ENCODE measurements at places on chromosomes 3 and 15.

- no peak for DNase-seq
These were observed 82.9 kb upstream of the GSK3B start for GRCh38 chr3:120177151-120177550.

GRCh38 chr15:29885183-29885582 is 62.9 kb upstream of the TJP1 start:
- no peak for DNase-seq

DNA sequence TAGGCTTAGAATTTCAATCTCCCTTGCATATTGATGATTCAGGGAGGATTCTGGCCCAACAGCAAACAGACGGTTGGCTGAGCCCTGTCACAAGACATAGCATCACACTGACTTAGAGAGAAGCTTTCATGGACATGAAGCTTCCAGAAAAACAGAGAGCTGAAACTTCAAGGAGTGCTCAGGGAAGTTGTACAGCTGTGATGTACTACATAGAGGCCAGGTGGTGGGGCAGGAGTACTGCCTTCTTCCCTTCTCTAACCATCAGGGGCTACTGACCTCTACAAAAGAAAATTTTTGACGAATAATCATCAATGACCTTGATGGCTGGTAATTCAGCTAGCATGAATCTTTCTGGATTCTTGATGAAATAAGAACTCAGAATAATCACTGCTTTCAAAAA is 378.5 kb downstream of the ERC2 start:
- no peak for DNase-seq

- no peak for DNase-seq
These were observed 1.1 kb upstream of the KPNA1 start for GRCh38 chr3:122515870-122516269.

DNA sequence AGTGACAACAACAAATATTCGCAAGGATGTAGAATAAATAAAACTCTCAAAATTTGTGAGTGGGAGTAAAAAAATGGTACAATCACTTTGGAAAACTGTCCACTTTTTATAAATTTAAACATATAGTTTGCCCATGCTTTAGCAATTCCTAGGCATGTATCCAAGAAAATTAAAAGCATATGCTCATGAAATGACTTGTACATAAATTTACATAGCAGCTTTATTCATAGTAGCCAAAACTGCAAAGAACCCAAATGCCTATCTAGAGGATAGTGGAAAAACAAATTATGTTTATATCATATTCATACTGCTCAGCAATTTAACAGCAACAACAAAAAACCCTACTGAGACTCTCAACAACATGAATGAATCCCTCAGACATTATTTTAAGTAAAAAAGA is 363.6 kb upstream of the CCDC54 start:
- no peak for DNase-seq

- DNase-seq, result no peak
These were observed 63.3 kb downstream of the ABTB1 start for GRCh38 chr3:127735767-127736693.

- DNase-seq, result no peak
These were observed 472 bp downstream of the BSN start for GRCh38 chr3:49554633-49555265.

DNA sequence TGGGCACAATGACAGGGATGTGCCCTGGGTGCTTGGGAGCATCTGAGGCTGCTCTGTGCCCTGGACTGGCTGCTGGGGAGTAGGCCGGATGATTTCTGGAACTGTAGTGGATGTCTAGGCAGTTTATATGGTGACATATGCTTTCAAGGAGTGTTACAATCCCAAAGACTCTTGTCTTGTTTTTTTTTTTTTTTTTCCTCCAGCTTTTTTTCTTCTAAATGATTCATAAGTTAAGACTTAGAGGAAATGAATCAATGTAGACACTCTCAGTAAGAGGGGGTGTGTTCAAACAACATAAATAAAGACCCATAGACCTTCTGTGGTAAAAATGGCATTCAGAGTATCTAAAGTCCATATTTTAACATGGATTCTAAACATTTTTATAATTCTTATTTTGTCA is 706.1 kb upstream of the GOLIM4 start:
- DNase-seq, result no peak

DNA sequence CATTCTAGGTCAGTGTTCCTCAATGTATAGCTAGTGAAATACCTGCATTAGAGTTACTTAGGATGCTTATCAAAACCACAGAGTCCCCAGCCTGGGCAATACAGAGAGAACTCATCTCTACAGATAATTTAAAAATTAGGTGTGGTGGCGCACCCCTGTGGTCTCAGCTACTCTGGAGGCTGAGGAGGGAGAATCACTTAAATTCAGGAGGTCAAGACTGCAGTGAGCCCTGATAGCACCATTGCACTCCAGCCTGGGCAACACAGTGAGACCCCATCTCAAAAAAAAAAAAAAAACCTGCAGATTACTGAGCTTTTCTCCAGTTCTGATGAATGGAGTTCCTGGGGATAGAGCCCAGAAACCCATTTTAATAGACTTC is 10.1 kb upstream of the MINDY2 start:
- DNase-seq, result no peak

GRCh38 chr3:62525281-62525680 is 151.9 kb upstream of the FEZF2 start:
- DNase-seq, result no peak

GRCh38 chr3:14879211-14879874 is 60.6 kb downstream of the FGD5 start:
- no peak for DNase-seq

DNA sequence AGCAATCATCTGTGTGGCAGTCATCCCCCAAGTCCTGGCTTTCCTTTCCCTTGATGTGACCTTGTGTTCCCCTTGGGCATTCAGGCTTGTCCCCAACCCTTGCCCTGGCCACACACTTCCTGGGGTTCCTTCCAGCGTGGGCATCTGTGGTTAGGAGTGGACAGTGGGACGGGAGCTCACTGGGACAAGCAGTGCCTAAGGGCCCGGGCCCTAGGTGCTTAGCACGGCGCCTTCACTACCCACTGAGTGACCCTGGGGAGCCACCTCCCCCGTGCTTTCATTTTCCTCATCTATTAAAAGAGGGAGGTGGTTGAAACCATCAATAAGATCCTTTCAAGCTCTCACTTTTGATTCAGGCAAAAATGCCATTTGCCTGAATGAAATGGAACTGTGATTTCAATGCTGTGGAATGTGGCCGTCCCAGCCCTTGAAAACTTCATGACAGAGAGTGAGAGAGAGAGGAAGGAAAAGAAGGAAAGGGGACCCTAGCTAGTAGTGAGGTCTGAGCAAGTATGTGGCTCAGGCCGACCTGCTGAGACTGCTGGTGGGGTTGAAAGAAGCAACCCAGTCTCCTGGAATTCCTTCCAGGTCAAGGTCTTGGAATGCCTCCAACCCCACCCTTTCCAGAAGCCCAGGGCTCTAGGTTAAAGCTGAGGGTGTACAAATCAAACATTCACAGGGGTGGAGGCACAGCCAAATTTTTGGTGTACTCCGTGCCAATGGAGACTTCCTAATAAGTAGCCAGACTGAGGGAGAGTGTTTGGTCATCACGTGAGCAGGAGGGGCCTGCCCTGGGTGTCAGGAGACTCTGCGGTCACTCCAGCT is 302.9 kb downstream of the TLE3 start:
- no peak for DNase-seq

DNA sequence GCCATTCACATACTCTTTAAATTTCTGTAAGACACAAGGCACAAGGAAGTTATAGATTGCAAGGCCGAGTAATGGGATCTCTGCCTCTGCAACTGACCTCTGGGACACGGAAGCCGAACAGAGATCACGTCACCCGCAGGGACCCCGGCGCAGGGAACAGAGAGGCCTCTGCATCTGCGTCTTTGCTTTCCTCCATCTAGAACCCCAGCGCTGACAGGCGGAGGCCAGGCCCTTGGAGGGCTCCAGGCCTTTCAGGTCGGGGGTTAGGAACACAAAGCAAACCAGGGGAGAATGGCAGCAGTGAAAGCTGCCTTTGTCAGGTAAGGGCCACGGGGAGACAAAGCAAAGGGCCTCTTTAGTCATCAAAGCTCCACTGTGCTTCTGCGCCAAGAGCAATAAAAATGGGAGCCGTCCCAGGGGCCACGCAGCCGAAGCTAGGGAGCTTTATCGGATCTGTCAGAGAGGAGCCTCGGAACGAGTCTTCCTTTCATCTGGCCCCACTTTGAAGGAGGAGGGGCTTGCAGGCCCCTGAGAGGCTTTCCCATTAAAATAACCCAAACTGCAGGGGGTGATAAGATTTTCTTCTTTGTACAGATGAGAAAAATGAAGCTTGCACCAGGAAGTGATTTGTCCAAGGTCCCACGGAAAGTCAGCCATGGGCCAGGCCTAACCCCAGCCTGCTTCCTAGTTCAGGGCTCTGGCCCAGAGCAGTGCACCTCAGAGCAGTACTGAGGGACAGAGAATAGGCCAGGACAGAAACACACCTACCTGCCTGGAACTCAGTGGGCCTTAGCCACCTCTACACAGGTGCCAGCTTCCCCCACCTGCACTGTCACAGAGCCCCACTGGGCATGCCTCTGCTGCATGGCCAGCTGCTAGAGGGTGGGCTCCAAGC is 84.4 kb upstream of the RAD18 start:
- no peak for DNase-seq

GRCh38 chr15:60804551-60804950 is 325.6 kb upstream of the ICE2 start:
- no peak for DNase-seq

GRCh38 chr15:29472901-29473445 is 203.4 kb upstream of the NSMCE3 start:
- DNase-seq, result no peak

DNA sequence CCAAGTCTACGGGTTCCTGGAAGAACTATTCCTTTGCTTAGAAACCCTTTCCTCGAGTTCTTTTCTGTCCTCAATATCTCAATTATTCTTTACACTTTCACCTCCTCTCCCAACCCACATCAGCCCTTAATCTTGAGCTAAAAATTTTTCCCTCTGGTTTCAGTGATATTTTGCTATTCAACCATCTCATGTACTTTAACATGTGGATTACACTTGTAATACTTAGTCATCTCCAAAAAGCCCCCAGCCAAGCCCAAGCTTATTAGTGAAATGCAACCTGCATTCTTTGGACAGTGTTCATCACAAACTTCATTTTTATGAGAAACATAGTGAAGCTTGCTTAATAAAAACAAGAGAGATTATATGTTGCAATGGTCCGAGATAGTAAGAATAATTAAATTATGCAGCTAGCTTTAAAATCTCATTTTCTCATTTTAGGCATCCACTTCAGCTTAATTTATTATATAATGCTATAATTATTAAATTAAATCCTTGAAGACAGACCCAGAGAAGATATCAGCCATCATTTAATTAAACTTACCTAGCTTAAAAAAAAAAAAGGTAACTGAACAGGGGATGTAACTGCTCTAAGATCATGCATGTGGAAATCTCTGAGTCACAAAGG is 534.5 kb upstream of the TBL1XR1 start:
- DNase-seq, result no peak

GRCh38 chr3:59237121-59237520 is 187.3 kb upstream of the CFAP20DC start:
- no peak for DNase-seq

- no peak for DNase-seq
These were observed 4.6 kb downstream of the ERICH6 start for GRCh38 chr3:150699068-150699639.

GRCh38 chr15:65836665-65837064 is 32.6 kb upstream of the RAB11A start:
- no peak for DNase-seq

DNA sequence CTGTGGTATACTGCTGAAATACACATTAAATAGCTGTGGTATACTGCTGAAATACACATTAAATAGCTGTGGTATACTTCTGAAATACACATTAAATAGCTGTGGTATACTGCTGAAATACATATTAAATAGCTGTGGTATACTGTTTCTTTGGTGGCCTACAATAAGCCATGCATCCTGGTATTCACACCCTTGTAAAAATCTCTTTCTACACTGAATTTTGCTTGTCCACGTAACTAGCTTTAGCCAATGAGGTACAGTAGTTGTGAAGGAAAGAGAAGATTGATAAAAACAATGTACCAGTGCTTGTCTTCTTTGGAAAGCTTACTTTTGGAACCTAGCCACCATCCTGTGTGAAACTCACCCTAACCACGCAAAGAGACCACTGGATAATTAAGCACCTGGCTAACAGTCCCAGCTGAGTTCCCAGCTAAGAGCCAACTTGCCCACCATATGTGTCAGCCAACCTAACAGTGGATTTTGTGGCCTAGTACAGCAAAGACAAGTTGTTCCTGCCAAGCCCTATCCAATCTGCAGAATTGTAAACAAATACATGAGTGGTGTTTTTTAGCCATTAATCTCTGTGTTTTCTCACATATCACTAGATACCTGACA is 103.4 kb upstream of the MELTF start:
- no peak for DNase-seq

GRCh38 chr3:152359385-152360248 is 90.9 kb downstream of the MBNL1 start:
- DNase-seq, result no peak

GRCh38 chr3:22244761-22245521 is 493.9 kb upstream of the ZNF385D start:
- no peak for DNase-seq

- no peak for DNase-seq
These were observed at the start of gene FILIP1L for GRCh38 chr3:100114413-100115030. Gene FILIP1L, minus strand, starts transcription at chr3:100114501.

DNA sequence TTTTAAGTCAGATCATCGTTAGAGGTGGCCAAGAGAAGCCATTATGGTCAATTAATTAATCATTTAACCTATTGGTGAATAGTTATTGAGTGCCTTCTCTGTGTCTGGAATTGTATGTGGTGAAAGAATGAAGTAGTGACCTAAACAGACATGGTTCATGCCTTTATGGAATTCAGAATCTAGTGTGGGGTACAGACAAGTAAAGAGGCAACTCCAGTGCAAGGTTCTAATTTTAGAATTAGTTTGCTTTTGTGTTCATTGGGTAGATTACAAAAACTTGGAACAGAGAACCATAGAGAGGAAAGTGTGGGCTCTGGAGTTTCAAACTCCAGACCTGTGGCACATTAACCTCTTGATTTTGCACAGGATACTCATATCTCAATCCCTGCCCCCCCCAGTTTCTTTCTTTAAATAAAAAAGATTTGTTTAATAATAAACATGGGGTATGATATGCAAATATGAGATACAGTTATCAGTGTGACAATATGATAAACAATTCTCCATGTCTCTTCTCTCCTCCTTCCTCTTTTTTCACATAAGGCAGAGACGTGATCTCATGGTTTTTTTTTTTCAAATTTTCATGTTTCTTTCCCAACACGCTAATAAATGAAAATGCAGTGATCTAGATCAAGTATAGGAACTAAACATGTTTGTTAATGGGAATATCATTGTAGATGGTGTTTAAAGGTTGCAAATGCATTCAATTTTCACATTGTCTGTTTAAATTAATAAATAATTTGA is 117.9 kb downstream of the MITF start:
- no peak for DNase-seq

GRCh38 chr15:39720621-39721611 is 61.7 kb downstream of the FSIP1 start:
- no peak for DNase-seq
